Activated naive CD8-positive, alpha-beta T cell treated with anti-CD3 and anti-CD28 coated beads, Interleukin-2, amount 10 ng/mL, durations not matched to agents 7 days and 5 days (primary cell): ENCODE measurements at places on chromosomes 1 and 21. TPM values are rescaled to one million over a fixed set of nuclear protein-coding genes. Genes with fewer than 3 reads are reported as not detected.

The TRIM67 gene
- not detected for total RNA-seq

The LCE1F gene
- not detected for total RNA-seq

The FALEC gene
- total RNA-seq = 0.58 TPM

The CFHR2 gene
- not detected for total RNA-seq

The TFF1 gene
- total RNA-seq = not detected

The OR2T1 gene
- total RNA-seq = not detected

The GPR137B gene
- total RNA-seq = 8.8 TPM

The ZBTB21 gene
- 27.2 TPM for total RNA-seq

The AMY1A gene
- total RNA-seq = not detected

The IGSF3 gene
- total RNA-seq = 0.09 TPM

The OR2L13 gene
- total RNA-seq = not detected

The AQP10 gene
- not detected for total RNA-seq

The FCMR gene
- total RNA-seq = 145 TPM

The LENEP gene
- 1.1 TPM for total RNA-seq

The MAST2 gene
- total RNA-seq = 23.7 TPM

The PPOX gene
- total RNA-seq = 47.0 TPM

The SLC45A1 gene
- 0.50 TPM for total RNA-seq

The MMP23B gene
- 6.7 TPM for total RNA-seq

The BMP8B gene
- total RNA-seq = 0.68 TPM

The L1TD1 gene
- not detected for total RNA-seq

The FAM110D gene
- total RNA-seq = not detected

The JUN gene
- total RNA-seq = 73.4 TPM

The WDR64 gene
- total RNA-seq = 0.58 TPM

The RSPH1 gene
- not detected for total RNA-seq

The ZSWIM5 gene
- 1.7 TPM for total RNA-seq

The KIAA0040 gene
- total RNA-seq = 49.8 TPM

The FAM43B gene
- not detected for total RNA-seq

The F5 gene
- 0.99 TPM for total RNA-seq

The SNX7 gene
- total RNA-seq = not detected
